Activated CD4-positive, alpha-beta T cell treated with anti-CD3 and anti-CD28 coated beads for 1 hour (primary cell): ENCODE measurements at places on chromosomes 1 and 21.

GRCh38 chr1:19514391-19514831 is 29.1 kb upstream of the CAPZB start:
- DNase-seq = no peak

GRCh38 chr1:24018611-24019580 is 38.8 kb upstream of the SRSF10 start:
- no peak for DNase-seq

GRCh38 chr1:9663257-9663656 is 11.7 kb downstream of the PIK3CD start:
- no peak for DNase-seq

DNA sequence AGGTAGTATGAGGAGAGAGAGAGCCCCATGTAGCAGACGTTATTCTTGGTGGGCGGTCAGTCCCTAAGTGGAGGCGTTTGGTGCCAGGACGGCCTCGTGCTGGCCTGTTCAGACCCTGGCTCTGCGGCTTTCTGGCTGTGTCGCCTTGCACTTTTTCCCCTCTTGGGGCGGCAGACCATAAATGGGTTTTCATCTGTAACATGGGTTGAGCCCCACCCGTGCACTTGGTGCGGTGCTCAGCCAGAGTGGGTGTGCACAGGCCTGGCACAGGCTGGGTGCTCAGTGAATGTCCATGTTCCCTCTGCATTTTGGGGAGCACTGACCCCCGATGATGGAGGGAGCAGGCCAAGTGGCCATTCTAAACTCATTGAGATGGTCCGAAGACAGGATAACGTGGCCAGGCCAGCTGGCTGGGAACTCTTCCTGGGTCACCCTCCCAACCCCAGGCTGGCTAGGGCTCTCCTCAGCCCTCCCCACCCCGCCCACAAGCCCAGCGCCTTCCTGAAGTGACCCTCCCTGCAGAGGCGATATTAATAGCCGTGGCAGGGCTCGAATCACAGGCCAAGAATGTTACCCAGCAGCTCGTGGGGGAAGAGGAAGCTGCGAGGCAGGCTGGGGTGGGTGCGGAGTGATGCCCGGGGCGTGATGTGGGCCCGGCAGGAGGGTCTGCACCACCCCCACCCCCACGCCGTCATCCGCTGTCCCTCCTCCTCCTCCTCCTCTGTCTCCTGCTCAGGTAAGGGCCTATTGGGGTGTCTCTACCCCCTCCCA is 78.5 kb downstream of the ARHGEF10L start:
- DNase-seq = no peak

GRCh38 chr1:15948595-15949452 is 27.1 kb downstream of the ZBTB17 start:
- no peak for DNase-seq

- no peak for DNase-seq
These were observed 1659.8 kb downstream of the BRINP3 start for GRCh38 chr1:188817814-188818213.

- DNase-seq = no peak
These were observed 120.2 kb downstream of the ELAVL4 start for GRCh38 chr1:50228871-50229384.

DNA sequence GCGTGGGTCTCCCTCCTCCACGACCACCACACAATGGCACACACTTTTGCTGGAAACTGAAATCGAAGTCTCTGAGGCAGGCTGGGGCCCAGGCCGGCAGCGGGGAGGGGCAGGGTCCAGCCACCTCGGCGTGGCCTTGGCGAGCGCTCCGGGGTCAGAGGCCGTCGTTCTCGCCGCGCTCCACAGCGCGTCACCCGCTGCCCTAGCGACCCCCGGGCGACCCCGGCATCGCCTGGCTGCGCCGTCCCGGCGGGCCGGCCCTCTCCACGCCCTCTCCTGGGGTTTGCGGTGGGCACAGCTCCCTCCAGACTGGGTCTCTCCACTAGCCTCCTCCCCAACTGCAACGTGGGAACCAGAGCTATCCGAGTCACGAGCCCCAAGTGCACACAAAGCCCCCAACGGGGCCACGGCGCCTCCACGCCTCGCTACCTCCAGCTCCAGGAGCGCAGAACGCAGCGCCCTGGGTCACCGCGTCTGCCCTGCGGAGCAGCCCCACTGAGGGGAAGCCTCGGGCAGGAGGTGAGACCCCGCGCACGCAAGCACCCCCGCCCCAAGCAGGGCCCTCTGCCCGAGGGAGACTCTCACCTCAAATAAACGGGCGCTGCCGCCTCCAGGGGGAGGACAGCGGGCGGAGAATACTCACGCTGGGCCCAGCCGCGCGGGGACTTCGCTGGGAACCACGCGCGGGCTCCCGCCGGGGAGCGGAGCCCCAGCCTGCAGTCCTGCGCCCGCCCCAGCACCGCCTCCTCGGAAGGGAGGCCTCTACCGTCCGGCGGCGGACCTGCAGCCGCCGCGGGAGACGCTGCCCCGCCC is 134.0 kb upstream of the BARHL2 start:
- peak; percentile 59 for DNase-seq

GRCh38 chr21:43805275-43805800 is 16.0 kb downstream of the RRP1 start:
- no peak for DNase-seq

DNA sequence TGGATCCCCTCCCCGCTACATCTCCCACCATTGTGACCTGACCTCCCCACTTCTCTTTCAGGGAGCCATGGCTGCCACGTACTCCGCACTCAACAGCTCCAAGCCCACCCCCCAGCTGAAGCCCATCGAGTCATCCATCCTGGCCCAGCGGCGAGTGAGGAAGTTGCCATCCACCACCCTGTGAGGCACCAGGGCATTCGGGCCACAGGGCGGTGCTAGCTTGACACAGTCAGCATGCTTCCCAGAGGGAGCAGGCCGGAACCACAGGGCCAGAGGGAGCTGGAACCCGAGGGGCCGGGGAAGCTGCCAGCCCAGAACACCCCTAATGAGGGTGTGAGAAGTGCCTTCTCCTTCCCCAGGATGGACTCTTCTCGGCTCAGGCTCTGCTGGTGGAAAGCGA is 44.5 kb downstream of the RPS6KA1 start:
- no peak for DNase-seq

DNA sequence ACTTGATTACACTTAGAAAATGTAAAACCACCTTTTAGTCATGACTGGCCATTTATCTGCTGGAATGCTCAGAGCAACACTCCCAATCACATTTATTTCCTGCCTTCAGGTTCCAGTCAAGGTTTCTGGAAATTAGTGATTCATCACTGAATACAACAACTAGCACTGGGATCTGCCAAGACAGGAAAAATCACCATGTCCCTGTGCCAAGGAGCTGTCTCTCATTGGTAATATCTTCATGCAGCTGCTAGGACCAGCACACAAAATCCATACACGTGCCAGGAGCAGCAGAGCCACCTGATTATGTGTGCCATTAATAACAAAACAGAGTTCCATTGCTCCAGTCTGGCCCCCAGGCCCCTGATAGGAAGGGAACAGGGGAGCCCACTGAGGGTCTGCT is 194.6 kb downstream of the TNR start:
- no peak for DNase-seq

DNA sequence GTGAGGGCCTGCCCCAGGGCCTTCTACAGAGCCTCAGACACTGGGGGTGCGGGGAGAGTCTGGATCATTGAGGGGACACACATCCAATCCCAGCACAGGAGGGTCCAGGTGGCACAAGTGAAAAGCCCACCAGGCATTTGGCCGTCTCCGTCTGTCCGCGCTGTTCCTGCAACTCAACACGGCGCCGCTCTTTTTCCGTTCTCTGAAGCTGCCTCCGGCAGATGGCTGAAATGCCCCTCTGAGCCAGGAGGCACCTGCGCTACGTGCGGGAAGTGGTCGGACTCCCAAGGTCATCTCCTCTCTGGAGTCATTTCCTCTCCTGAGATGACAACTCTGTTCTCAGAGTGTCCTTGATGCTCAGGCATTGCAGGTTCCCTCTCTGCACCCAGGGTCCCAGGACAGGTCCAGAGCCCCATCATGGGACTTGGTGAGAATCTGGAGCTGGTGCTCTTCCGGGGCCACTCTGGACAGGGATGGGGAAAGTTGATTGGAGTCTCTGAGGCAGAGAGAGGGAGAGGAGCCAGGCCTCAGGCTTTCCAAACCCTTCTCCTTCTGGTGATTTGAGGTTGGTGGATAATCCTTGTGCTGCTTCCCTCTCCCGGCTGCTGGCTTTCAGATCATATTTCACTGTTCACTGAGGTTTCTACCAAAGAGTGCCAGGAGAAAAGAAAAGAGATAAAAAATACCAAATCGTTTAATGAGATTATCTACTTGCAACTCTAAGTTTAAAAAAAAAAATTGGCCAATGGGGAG is 14.0 kb upstream of the MIXL1 start:
- DNase-seq = no peak

DNA sequence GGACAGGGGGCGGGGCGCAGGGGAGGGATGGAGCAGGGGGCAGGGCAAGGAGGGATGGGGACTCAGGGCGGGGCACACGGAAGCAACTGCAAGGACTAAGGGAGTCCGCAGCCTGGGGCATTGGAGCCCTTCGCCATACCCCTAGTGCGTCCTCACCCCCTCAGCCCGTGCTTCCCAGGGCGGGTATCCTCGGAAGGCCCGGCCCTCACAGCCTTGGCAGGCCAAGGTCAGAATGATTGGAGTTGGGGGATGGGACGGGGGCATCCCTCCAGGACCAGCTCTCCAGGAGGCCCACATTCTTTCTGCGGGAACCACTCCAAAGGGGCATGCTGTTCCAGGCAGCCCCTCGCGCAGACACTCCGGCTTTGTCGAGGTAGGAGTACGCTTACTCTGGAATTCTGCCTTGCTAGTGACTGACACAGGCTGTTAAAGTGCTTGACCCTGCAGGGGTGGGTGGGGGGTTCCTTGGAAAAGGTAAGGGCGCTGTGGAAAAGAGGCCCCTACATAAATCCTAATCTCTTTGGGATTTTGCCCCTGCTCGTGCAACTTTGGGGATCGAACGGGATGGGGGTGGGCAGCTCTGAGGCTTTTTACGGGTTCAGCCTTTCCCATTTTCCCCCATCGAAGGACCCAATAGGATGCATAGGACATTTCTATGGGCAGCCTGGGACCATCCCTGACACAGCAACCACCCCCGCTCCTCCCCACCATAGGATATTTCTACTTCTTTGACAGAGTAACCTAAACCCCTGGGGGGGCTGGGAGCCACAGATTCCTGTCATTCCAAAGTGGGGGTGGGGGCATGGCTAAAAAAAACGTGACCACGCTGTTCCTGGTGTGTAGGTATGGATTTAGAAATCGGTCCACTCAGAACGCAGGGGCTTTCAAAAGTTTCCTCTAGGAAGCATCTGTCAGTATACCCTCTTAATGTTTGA is 738 bp upstream of the TRIM11 start:
- no peak for DNase-seq

- no peak for DNase-seq
These were observed 122.9 kb downstream of the GLUL start for GRCh38 chr1:182268669-182269068.

GRCh38 chr1:89125913-89126580 is at the start of gene GBP2:
Gene GBP2, minus strand, starts transcription at chr1:89126114. Its CDS starts 4,148 bp downstream, at chr1:89121966.
- no peak for DNase-seq

DNA sequence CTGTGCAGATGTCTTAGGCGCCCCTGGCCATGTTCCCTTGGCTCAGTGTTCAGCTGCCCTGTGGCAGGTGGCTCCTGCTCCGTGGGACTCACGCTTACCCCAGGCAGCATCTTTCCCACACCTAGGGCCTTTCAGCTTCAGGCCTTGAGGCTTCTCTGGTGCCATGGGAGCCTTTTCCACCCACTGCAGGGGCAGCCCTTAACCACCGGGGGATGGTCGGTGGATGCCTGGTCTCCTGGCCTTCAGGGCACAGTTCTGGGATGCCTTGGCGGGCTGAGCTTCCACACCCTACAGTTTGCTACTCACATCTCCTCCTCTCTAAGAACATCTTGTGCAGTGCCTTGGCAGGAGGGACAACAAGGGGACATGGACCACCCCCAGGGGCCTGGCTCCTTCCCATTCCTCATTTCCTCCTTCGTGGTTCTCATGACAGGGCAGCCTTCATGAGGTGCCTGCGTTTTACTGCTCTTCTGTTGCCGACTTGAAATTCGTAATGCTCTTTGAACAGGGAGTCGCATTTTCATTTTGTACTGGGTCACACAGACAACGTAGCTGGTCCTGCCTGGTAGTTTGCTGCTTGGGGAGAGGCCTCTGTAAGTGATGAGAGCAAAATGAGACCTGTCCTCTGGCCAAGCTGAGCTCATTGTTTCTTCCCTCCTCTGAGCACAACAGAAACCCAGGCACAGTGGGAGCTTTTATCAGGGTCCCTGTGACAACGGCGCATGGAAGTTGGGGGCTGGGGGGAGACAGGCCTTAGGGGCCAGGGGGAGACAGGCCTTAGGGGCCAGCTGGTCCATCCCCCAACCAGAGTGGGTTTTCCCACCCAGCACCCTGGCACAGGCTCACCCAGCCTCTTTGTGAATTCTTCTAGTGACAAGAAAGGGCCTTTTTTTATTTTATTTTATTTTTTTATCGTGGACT is 62.0 kb upstream of the NEK2 start:
- no peak for DNase-seq

DNA sequence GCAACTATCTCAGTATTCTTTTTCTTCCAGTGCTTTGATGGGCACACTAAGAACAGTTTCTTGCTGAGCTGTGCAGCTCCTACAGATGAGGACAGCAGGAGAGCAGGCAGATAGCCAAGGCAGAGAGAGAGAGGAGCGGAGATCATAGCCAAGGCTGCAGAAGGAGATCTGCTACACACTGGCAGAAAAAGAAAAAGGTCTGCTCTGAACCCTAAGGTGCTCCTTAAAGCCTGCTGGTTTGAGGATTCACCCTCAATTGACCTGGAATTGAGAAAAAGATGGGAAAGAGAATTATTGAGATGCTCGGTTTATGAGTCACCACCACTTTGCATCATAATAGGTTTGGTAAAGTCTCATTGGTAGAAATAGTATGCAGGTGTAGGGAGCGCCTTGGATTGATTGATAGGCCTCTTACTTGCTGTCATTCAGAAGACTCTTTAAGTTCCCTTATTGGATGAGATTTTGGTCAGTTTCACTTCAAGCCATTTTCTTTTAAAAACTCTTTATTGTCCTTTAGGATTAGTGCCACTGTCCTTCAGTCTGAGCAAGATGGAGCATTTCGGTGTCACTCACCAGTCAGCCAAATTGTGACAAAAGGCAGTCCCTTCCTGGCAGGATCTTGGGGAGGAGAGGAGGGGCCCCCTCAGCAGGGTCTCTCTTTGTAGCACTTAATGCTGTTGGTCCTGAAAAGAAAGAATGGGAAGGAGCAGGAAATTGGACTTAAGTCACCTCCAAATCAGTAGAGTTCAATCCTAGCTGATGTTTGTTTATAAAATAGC is 685.0 kb downstream of the ADGRL2 start:
- DNase-seq = no peak

- no peak for DNase-seq
These were observed 60.1 kb downstream of the AGPAT3 start for GRCh38 chr21:43925096-43925481.

DNA sequence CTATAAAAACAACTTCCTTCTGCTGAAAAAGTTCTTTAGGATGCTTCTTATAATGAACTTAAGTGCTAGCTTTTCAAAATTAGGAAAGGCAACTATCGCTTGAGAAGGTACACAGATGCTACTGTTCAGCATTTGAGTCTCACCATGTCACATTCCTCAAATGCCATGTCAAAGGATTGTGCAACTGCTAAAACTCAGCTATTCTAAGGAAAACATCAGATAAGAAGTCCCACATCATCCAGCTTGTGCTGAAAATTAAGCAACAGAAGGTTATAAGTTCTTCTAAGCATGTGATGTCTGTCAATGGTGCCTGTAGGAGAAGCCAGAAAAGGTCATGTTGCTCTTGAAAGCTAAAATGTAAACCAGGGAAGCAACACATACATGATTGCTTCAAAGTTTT is 36.5 kb downstream of the MCOLN2 start:
- no peak for DNase-seq

- no peak for DNase-seq
These were observed 35.1 kb downstream of the LRRC3 start for GRCh38 chr21:44490405-44490804.

GRCh38 chr1:85411567-85412305 is 53.2 kb downstream of the DDAH1 start:
- no peak for DNase-seq
